ENCODE measurements at places on chromosomes 13 and 19.

DNA sequence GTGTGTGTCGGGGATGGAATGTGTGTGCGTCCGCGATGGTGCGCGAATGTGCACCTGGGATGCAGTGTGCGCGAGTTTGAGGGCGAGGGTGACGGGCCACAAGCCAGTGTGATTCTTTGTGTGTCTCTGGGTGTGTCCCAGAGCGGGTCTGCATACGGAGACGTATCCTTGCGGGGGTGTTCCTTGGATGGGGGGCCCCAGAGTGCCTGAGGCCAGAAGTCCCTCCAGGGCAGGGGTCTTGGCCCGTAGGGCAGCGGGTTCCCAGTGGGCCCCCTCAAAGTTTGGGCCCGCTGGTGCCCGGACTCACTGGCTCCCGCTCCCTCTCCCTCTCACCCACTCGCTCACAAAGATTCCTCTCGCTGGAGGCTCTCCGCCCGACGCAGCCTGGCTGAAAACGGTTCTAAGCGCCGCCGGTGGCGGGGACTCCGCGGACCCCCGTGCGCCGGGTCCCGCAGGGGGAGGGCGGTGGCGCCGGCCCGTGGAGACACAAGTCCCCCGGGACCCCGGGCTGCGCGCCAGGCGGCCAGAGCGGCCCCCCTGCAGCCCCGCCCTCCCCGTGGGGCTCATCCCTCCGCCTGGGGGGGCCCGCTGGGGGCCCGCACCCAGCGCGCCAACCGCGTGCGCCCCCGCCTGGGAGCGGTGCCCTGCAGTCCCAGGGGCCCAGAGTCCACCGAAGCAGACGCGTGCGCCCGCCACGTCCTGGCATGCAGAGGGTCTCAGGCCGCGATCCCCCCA is 886 bp downstream of the CRLF1 start:
- DNase-seq: no peak

GRCh38 chr13:77306458-77306857 is 20.4 kb downstream of the MYCBP2 start:
- DNase-seq: no peak

GRCh38 chr19:57106722-57107235 is 13.0 kb upstream of the USP29 start:
- DNase-seq: no peak

DNA sequence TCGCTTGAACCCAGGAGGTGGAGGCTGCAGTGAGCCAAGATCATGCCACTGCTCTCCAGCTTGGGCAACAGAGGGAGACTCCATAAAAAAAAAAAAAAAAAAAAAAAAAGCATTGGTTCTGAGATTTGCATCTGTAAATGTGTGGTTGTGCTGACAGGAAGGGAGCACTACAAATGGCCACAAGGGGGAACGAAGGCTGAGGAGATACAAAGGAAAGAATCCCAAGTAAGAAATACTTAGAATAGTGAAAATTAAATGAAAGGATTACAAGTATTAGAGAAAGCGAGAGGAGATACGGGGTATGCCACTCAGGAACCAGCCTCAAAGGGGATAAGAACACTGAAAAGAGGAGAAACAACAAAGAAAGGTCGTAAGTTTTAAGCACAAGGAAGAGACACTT is 284.9 kb downstream of the KLF12 start:
- no peak for DNase-seq

DNA sequence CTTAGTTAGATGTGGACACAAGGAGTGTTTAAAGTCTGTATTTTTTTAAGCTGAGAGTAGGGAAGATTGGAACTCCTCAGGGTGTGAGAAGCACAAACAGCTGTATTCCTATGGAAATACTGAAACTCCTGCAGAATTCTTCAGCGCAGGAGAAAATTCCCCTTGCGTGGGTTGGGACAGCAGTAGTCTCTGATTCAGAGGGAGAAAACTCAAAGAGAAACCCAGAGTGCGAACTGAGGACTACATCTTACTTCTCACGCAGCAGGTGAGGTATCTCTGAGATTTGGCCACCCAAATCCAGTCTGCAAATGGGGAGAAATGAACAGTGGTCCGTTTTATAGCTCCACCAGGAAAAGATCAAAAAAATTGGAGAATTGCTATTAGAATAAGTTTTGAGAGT is 60.9 kb downstream of the FRY start:
- DNase-seq: no peak

DNA sequence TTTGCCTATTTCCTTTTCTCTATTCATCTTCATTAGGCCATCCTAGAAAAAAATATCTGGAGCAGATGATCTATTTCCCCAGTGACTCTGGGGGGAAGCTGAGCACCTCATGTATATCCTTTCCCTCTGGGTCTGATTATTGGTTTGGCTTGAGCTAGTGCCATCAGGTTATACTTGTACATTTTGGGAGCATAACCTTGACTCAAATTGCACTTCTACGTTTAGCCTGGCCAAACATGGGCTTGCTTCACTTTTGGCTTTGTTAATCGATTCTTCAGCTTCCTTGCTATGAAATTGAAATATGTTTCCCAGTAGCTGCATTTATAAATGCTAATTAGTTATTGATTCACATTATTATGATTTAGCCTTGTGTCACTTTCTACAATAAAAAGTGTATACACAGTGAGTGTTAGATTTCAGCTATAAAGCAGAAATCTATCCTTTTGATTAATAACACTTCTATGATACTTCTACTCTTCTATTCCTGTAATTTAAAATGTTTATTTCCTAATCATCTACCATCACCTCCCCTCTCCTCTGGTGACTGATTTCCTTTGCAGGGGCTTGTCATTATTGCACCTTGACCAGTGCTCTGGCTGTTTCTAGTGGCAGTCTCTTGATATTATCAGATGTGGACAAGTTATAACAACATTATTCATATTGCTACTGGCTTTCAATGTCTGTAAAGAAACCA is 37.3 kb downstream of the TNFSF11 start:
- DNase-seq: no peak

DNA sequence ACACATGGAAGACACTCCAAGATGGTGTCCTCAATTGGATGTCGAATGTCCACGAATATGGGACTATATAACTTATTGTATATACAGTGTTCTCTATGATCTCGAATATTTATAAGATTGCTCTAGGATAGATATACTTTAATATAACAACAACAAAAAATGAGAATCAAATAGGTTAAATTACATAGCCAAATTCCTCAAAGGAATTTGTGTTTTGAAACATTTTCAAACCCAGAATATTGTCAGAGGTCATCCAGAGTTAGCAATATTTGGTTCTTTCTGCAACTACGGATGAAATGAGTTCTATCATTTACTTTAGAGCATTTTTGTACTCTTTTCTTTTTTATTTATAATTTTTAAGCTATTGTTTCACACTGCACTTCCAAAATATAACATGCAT is 857.8 kb downstream of the GPC5 start:
- no peak for DNase-seq

- DNase-seq: peak; percentile 37
These were observed 4.3 kb downstream of the PHF11 start for GRCh38 chr13:49499889-49500660.

DNA sequence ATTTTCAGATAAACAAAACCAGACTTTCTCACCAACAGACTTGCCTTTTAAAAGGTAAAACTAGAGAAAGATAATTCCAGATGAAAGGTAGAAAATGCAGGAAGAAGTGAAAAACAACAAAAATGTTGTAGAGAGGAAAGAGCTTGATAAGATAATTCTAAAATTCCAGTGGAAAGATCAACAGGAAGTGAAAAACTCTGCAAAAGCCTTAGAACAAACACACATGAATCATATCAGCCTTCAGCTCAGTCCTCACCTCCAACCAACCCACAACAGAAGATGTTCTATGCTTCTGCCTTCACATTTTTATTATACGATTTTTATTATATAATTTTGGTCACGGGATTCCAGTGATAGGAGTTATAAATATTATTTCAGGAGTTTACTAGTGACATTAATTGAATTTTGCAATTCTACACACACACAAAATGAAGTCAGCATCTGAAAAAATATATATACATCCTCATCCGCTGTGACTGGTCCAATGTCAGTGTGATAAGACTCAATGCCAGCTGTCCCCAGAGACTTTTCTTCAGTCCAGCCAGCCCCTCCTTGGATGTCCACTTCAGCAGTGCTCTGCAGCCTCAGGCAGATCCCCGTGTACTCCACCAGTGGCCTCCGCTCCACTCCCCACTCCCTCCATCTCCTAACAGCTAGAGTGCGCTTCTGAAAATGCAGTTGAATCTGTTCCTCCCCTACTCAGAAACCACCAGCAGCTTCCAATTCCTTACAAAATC is 57.9 kb downstream of the GADD45B start:
- DNase-seq: peak; percentile 14

- DNase-seq: no peak
These were observed 7.8 kb downstream of the PROZ start for GRCh38 chr13:113166266-113166665.

DNA sequence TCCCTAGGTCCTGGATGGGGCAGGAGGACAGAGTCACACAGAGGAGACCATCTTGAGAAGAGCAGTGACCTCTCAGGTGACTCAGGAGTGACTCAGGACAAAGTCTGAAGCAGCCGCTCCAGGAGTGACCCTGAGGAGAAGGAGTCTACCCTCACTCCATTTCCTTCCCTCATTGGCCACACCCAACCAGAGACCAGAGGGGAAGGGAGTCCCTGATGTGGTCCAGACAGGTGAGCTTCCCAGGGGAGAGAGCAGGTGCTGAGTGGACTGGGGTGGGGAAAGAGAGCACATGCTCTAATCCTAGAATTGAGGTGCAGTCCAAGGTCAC is 75.5 kb upstream of the MEDAG start:
- DNase-seq: no peak

- DNase-seq: no peak
These were observed 59.4 kb downstream of the SLC10A2 start for GRCh38 chr13:103006641-103007426.

- no peak for DNase-seq
These were observed 3.7 kb upstream of the SIN3B start for GRCh38 chr19:16825312-16826052.

GRCh38 chr19:7515645-7516151 is at the start of gene ZNF358:
Gene ZNF358 (plus strand): TSS chr19:7516103. CDS start chr19:7519243, 3,140 bp downstream.
- no peak for DNase-seq

GRCh38 chr19:8056533-8056932 is 4.0 kb downstream of the CCL25 start:
- no peak for DNase-seq

DNA sequence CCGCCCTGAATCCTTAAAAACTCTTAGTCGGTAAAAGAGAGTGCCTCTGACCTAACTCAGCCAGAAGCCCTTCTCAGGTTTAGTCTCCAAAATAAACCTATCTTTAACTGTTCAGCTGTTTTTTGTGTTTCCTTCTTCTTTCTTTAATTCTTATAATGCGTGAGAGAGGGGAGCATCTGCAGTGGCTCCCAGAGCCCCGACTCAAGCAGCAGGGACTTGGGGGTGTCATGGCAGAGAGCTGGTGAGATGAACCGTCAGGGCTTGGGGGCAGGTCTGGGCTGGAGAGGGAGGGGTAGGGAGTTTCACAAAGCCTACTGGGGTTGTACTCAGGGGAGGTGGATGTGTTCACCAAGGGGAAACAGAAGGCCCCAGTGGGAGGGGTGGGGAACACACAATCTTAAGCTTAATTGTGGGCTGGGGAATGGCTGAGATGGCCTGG is 16.8 kb upstream of the SIGLEC6 start:
- no peak for DNase-seq

GRCh38 chr19:38650911-38651584 is 3.6 kb downstream of the ACTN4 start:
- no peak for DNase-seq
